Camera-type eye (tissue), 1 donor: ENCODE measurements at places on chromosomes 2 and 18. TPM values are rescaled to one million over a fixed set of nuclear protein-coding genes. Genes with fewer than 3 reads are reported as not detected.

The CCDC93 gene
- total RNA-seq, result 51.2 TPM

The CDH20 gene
- total RNA-seq, result 36.9 TPM

The CACNB4 gene
- 26.2 TPM for total RNA-seq

The CAPN13 gene
- total RNA-seq, result 2.5 TPM

The FHOD3 gene
- total RNA-seq, result 49.9 TPM

The VWA3B gene
- total RNA-seq, result not detected

The RGPD4 gene
- 2.2 TPM for total RNA-seq

The FAM110C gene
- 3.9 TPM for total RNA-seq

The TRIB2 gene
- total RNA-seq, result 195 TPM
